ENCODE measurements at places on chromosomes 1 and 21.

GRCh38 chr1:14222086-14222485, 376.4 kb upstream of the KAZN start:
- DNase-seq: no peak

- DNase-seq: no peak
These were observed 7.6 kb downstream of the DCLRE1B start for GRCh38 chr1:113912594-113913311.

DNA sequence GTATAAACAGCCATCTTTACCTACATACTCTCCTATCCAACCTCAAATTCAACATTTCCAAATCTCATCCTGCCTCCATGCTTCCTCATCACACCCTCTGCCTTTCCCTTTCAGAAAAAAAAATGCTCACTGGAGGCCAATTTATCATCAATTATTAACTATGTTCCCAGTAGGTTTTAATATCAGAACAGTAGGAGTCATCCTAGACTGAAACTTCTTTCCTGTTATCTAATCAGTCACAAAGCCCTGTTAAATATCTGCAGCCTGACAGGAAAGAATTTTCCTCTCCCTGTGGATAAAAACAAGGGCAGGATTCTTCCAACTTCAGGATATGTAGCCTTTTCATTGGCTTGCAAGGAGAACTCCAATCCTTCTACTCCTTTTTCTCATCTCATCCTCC, 28.4 kb downstream of the EGLN1 start:
- no peak for DNase-seq

GRCh38 chr1:114979278-114979891, 50.2 kb upstream of the TSHB start:
- peak; percentile 70 for DNase-seq
